Left renal pelvis (tissue), 4 donors: ENCODE measurements at places on chromosomes 3 and 15. TPM values are rescaled to one million over a fixed set of nuclear protein-coding genes. Genes with fewer than 3 reads are reported as not detected.

GRCh38 chr3:179526482-179526881 lies 36.2 kb upstream of the ACTL6A start:
- DNase-seq = no peak

- DNase-seq = no peak
These were observed 32.5 kb upstream of the THSD4 start for GRCh38 chr15:71082803-71083202.

The GOLGA8O gene
- 0.69 TPM for polyA plus RNA-seq

The TRIM71 gene
- 8.6 TPM for polyA plus RNA-seq

The KBTBD12 gene
- polyA plus RNA-seq = 1.1 TPM

The TMEM207 gene
- 13.4 TPM for polyA plus RNA-seq

GRCh38 chr3:123486460-123486859 lies 37.6 kb upstream of the ADCY5 start:
- no peak for DNase-seq

The COL6A6 gene
- polyA plus RNA-seq = 5.2 TPM

DNA sequence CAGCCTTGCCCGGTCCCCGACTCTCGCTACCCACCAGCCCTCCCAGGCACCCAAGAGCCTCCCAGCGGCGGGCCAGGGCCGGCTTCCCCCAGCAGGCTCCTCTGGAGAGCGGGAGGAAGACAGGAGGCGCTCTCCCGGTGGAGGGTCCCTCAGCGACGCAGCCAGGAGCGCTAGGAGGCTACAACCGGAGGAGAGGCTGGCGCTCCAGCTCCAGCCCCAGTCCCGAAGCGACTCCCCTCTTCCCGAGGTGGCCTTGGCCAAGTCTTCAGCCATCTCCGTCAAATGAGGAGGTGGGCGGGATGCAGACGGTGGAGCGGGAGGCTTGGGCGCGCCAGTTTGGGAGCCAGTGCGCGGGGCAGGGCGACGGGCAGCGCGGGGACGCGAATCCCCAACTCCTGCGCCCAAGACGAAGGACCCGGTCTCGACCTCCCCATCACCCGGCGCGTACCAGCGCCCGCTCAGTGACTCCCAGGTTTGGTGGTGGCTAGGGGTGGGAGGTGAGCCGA lies 722 bp downstream of the CHRNA3 start:
- no peak for DNase-seq

- no peak for DNase-seq
These were observed 96.4 kb downstream of the TMEM212 start for GRCh38 chr3:171939578-171939977.
